ENCODE measurements at places on chromosomes 13 and 19.
A peak's percentile ranks its signal among the peaks of the same experiment; 100 is the strongest.

GRCh38 chr19:47805313-47805712 is 962 bp upstream of the TPRX1 start:
- DNase-seq, result no peak

DNA sequence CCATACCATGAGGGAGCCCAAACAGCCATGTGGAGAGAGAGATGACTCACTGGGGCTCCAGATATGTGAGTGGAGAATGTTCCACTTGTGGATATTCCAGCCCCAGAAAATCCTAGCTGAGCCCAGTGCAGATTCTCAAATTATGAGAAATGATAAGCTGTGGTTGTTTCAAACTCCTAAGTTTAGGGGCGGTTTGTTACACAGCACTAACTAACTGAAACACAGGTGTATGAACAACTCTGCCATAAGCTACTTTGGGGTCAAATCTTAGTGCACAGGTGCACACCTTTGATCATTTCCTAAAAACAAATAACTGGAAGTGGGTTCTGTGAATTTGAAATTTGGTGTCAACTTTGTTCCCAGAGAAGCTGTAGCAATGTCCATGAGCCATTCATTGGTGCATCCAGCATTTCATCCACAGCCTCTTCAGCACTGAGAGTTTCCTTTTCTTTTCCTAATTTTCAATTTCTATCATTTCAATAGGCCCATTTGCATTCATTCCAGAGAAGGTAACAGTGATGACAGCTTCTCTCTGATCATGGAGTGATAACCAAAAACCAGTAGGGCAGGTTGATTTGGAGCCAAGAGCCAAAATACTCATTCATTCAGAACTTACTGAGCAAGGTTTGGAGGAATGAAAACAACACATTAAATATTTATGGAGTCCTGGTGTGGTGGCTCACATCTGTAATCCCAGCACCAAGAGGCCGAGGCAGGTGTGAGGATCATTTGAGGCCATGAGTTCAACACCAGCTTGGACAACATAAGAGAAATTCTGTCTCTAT is 8.8 kb upstream of the CLPP start:
- DNase-seq, result no peak

- DNase-seq, result no peak
Measured at GRCh38 chr13:27001705-27002104, 169.9 kb downstream of the USP12 start.

DNA sequence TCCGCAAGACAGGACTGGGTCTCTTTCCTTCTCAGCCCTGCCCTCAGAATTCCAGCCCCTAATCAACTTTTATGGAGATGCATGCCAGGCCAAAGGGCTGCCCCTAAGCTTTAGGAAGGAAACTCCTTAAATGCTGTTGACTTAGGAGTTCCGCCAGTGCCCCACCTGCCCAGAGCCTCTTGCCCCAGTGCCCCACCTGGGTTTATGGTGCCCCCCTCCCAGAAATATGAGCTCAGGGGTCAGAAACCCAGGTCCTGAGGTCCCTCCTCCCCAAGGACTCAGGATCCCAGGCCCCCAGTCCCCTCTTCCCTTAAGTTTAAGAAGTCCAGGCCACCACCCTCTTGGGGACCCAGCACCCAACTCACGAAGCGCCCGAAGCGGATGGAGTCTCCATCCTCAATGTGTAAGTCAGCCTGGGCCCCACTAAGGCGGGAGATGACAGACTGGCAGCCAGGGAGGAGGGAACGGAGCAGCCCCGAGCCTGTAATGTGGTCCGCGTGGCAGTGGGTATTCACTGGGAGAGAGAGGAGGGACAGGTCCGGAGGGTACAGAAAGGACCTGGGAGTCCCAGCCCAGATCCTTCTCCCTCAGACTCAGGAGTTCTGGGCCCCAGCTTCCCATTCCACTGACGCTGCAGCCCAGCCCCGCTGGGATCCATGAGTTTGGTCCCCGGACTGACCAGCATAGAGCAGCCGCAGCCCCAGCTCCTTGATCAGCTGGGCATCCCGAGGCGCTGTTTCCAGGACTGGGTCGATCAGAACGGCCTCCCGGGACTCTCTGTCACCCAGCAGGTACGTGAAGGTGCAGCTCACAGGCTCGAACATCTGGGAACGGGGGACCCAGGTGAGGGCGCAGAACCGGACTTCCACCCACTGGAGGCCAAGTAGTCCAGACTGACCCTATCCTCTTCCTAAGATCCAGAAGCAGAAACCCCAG is 897 bp downstream of the ETHE1 start:
- peak; percentile 50 for DNase-seq

DNA sequence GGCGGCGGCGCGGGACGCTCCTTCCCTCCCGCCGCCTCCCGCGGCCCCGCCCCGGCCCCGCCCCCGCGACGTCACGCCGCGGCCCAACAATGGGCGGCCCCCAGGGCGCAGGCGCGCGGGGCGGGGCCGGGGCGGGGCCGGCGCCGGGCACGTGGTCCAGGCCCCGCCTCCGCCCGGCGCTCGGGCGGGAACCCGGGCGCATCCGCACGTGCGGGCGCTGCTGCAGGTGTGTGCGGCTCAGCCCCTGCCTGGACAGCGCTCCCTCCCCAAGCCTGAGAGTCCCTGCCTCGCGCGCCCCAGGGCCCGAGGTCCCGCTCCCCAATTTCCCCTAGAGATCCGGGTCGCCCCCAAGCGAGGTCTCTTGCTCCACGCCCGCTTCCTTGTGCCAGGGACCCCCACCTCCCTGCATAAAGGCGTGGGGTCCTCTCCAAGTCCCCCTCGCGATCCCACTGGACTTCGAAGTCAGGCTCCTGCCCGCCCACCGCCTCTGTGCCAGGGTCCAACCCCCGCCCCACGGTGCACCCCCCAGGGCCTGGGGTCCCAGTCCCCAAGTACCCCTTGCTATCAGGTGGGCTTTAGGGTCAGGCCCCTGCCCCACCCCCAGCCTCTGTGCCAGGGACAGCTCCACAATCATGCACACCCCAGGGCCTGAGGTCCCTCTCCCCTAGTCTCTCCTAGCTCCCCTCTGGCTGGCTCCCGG is at the start of gene MEX3D:
TSS of gene MEX3D (minus strand) at position 6 of the 700 bp plus-strand sequence. CDS start 267 bp downstream, outside the sequence.
- peak; percentile 82 for DNase-seq

DNA sequence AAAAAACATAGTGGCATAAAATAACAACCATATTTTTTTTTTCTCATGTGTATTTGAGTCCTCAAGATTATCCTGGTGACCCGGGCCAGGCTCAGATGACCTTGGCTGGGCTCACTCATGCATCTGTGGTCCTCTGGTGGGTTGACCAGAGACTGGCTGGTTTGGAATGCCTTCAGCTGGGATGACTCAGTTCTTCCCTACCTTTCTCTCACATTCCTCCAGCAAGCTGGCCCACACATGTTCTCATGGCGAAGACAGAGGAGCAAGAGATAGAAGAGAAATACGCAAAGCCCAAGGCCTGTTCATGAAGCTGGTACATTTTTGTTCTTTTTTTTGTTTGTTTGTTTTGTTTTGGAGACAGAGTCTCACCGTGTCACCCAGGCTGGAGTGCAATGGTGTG is 14.3 kb upstream of the ZNF541 start:
- no peak for DNase-seq

DNA sequence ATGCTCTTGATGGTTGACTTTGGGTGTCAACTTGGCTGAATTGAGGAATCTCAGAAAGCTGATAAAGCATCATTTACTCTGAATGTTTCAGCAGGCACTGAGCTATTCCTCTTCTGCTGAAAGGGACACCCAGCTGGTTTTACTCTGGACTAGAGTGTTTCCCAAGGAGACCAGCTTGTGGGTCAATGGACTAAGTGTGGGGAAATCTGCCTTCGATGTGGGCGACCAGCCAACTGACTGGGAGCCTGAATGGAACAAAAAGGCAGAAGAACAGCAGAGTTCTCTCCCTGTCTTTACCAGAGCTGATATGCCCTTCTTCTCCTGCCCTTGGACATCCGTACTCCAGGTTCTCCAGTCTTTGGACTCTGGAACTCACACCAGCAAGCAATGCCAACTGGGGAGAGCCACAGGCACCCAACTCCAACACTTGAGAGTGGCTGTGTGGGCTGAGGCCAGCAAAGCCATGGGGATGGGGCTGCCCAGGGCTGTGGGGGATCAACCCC is 32.2 kb downstream of the MRPL57 start:
- DNase-seq, result no peak

- DNase-seq, result no peak
Measured at GRCh38 chr19:384799-385169, 24.2 kb downstream of the C2CD4C start.

GRCh38 chr13:36536546-36536945 is 104.3 kb downstream of the CCNA1 start:
- DNase-seq, result no peak

DNA sequence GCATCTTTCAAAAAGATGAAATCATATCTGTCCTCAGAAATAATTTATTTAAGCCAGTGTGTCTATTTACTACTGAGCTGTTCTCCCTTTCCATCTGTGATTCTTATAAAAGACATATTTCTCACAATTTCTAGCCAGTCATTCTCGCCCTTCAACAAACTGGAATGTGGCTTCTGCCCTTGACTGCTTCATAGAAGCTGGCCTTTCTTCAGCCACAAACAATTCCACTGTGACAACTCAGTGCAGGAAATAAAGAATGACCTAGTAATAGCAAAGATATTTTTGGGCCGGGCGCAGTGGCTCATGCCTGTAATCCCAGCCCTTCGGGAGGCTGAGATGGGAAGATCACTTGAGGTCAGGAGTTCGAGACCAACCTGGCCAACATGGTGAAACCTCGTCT is 655.5 kb downstream of the PCDH9 start:
- DNase-seq, result no peak

- no peak for DNase-seq
Measured at GRCh38 chr13:34933786-34934185, 8.3 kb upstream of the NBEA start.

DNA sequence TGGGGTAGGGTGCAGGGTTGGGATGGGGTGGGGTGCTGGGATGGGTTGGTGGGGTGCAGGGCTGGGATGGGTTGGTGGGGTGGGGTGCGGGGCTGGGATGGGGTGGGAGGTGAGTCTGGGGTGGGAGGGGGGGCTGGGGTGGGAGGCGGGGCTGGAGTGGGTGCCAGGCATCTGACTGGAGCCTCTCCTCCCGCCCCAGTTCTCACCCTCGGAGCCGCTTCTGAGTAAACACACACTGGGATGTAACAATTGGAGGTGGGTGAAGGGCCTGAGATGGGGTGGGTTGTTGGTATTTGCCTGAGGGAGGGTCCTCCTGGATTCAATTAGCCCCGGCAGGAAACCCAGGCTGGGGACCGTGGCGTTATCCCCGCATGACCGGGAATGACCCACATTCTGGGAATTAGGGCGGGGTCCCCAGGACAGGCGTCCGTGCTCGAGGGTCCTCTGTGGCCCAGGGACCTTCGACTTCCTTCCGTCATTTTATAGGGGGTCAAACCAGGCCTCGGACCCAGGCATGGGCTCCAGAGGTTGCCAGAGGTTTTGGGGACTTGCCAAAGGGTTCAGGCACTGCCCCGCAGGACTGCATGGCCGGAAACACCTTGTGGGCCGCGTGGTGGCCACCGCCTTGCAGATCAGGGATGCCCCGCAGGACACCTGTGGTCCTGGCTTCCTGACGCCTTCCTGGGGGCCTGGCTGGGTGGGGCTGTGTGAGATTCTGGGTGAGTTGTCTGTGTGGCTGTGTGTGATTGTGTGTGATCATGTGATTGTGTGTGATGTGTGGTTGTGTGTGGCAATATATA is 1.4 kb downstream of the TMPRSS9 start:
- DNase-seq, result no peak

GRCh38 chr13:110341445-110342244 is 34.6 kb downstream of the COL4A2 start:
- DNase-seq, result no peak

DNA sequence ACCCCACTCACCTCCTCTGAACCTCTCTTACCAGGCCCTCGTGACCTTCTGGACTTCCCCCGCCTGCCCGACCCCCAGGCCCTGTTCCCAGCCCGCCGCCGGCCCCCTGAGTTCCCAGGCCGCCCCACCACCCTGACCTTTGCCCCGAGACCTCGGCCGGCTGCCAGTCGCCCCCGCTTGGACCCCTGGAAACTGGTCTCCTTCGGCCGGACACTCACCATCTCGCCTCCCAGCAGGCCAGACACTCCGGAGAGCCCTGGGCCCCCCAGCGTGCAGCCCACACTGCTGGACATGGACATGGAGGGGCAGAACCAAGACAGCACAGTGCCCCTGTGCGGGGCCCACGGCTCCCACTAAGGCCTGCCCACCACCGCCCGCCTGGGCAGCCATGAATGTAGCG is 3.2 kb downstream of the TTC9B start:
- no peak for DNase-seq

DNA sequence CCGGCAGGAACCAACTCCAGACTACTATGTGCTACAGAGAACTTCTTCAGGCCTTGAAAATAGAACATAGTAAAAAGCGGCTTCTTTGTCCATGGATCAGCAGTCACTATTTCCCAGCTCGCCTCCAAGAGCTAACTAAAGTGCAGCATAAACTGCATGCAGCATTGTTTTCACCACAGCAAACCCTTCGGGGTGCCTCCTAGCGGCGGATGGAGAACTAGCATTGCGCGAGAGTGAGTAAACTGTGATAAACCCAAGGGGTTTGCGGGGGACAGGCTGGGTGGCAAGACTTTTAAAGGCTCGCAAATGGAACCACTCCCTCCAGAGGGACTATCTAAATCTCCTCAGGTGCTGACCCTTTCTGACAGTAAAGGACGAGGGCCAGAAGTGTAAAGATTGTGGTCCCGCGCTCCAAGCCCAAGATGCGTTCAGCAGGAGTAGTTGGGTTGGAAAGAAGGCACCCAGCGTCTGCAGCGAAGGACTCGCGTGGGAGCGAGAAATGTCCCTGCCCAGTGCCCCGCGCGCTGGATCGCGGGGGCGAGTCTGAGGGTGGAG is 21.5 kb upstream of the SGCG start:
- no peak for DNase-seq

GRCh38 chr19:7199613-7200533 is 94.3 kb downstream of the INSR start:
- DNase-seq, result no peak

DNA sequence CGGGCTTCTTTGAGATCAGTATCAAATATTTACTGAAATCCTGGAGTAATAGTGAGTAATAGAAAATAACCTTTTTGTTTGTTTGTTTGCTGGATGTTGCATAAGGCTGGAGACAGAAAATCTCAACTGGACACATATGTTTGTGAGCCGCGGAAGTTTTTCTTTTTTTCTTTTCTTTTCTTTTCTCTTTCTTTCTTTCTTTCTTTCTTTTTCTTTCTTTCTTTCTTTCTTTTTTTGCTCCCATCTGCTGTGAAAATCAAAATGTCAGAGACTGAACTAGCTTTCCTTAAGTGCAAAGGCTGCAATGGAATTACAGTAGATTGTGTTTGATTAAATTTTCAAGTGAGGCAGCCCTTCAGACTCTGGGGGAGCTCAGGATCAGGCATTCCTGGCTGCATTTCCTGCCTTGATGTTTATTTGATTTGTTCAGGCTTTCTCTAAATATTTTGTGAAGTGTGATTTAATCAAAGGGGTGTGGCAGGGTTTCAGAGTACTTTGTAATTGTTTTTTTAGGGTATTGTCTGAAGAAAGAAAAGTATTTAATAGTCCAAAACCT is 319 bp downstream of the FRY start:
- no peak for DNase-seq
